ENCODE measurements at places on chromosomes 11 and 22. TPM values are rescaled to one million over a fixed set of nuclear protein-coding genes. Genes with fewer than 3 reads are reported as not detected.

TRIM64C gene
- polyA plus RNA-seq: not detected

MS4A6A gene
- polyA plus RNA-seq: not detected

OR8A1 gene
- polyA plus RNA-seq: not detected

SYNGR1 gene
- 82.8 TPM for polyA plus RNA-seq

GGTLC3 gene
- not detected for polyA plus RNA-seq

MAPK8IP2 gene
- polyA plus RNA-seq: 0.22 TPM

GTSE1 gene
- polyA plus RNA-seq: 15.6 TPM

GRM5 gene
- 0.03 TPM for polyA plus RNA-seq

NLRP14 gene
- polyA plus RNA-seq: not detected

ASPHD2 gene
- 1.3 TPM for polyA plus RNA-seq

PAMR1 gene
- 67.5 TPM for polyA plus RNA-seq

MB gene
- polyA plus RNA-seq: not detected

SUSD2 gene
- 1.6 TPM for polyA plus RNA-seq

CRYBB3 gene
- not detected for polyA plus RNA-seq

POLR3H gene
- polyA plus RNA-seq: 67.8 TPM

RTN4R gene
- 1.2 TPM for polyA plus RNA-seq

TCN2 gene
- 3.6 TPM for polyA plus RNA-seq

SSTR3 gene
- polyA plus RNA-seq: 0.07 TPM

POU2AF2 gene
- not detected for polyA plus RNA-seq

LDHAL6A gene
- not detected for polyA plus RNA-seq

CCDC86 gene
- polyA plus RNA-seq: 34.0 TPM

SHANK2 gene
- 2.2 TPM for polyA plus RNA-seq

MOV10L1 gene
- 1.4 TPM for polyA plus RNA-seq
